ENCODE measurements at places on chromosomes 5 and 9.

DNA sequence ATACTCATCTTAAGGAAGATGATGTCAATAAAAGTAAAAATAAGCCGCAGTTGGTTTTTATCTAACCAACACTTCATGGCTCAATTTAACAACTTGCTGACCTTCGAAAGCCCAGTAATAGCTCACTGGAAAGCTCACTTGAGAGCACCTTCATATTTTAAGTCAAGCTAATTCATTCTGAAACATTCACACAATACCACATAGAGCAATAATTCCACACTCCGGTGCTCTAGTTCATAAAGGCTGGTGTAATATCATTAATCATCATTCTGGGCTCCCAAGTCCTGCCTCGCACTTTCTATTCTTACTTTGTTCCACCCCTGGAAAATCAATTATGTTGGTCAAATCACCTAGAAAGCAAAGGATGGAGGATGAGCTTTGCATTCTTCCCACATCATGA lies 74.4 kb downstream of the ELAVL2 start:
- no peak for DNase-seq

DNA sequence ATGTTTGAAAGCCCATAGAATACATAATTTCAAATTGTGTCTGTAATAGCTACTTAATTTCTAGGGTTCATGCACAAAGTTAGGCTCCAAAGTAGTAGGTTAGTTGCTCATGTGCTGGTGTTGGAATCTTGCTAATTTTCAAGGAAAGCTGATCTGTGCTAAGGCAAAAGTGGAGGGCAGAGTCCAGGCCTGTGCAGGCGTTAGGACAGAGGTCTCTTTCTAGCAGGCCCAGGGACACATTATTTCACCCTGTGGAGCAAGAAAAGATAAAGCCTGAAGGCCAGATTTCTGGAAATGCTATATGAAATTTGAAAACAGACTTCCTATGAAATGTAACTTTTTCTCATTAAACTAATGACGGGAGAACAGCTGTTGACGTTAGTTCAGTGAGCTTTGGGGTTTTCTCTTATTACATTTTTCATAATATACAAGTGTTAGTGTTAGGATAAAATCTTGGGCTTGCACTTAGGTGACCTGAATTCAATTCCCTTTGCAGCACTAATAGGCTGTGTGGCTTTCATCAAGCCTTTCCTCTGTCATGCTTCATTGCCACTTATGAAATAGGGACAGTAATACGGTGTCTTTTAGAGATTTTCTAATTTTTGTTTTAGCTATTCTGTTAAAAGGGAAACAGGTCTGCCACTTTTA lies 196.7 kb upstream of the HAPLN1 start:
- no peak for DNase-seq

DNA sequence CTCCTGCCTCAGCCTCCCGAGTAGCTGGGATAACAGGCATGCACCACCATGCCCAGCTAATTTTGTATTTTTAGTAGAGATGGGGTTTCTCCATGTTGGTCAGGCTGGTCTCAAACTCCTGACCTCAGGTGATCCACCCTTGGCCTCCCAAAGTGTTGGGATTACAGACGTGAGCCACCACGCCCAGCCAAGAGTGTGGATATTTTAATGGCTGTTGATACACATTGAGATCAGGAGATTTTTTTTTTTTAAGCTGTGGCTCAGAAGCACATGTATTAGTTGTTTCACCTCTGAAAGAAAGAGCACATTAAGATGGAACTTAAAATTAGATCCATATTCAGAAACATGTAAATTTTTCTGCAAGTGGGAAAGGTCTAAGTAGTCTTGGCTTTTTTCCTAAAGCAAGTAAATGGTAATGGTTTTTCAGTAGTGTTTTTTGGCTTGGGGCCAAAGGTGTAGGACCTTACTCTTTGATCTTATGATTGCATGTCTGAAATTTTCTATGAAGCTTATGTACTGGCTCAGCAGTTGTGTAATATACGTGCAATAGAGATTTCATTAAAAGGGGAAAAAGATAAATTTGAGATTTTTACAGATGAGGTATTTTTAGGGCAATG lies 9.9 kb downstream of the RBM27 start:
- no peak for DNase-seq

GRCh38 chr9:136965771-136966484 lies 11.4 kb upstream of the PTGDS start:
- no peak for DNase-seq

DNA sequence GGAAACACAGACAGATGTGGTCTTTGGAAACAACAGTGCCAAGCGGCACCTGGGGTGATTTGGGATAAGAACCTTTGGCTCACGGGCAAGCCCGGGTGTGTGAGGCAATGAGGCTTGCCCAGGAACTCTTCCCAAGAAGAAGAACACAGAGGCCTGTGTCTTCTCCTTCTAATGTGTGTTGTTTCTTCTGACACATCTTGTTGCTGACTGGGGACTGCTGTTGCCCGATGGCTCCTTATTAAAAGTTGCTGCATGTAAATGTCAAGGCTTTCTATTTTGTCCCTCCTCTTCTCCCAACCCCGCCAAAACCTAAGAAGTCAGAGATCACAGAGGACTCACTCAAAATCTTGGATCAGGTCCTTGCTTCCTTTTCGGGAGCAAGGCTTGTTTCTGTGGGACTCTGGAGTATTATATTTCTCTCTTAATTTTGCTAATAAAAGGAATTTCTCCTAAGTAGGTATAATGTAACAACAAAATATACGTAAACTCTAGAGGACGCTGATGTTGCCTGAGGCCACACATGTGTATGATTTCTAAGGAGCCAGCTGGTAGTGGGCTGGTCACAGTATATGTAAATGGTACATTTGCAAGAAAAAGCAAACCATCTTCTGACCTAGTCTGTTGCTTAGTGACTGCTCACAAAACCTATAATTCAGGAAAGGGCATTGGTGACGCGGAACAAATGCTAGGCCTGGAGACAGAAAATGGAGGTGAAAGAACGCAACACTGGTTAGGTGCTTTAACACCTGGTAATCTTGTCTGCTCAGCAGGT lies 232.5 kb downstream of the GADD45G start:
- DNase-seq: no peak

DNA sequence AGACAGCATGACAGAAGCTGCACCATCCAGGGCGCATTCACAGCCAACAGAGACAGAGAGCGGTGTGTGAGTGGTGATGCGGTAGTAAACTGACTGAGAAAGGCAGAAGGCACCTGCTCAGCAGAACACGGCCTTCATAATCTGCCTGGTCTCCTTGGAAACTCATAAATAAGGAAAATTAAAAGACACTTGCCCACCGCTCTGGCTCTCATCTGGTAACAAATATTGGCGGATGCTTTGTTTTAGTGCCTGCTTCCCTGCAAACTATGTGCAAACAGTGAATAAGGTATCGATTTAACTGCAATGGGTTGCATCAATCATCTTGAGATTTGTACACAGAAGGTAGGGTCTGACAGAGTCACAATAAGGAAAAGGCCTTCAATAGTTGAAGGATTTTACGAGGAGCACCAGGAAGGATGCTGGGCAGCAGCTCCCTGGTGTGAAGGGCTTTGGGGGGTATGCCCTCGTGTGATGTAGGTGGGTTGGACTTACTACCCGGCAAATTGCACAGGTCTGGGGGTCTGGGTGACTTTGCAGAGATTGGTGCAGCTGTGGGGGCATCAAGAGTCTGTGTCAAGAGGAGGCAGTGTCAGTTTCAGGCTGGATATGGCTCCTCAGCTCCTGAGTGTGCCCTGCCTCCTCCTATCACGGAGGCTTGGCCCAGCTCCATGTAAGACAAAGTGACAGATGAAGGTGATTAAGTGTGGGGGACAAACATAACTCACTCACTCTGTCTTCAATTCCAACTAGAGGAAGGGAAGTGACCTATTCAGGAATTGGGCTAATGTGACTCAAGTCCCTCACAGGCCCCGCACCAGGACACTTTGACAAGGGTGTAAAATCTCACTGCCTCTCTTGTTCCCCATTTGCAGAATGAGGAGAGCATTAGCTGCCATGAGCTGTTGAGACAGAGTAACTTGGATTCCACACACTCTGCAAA lies 166.7 kb downstream of the ICE1 start:
- no peak for DNase-seq

DNA sequence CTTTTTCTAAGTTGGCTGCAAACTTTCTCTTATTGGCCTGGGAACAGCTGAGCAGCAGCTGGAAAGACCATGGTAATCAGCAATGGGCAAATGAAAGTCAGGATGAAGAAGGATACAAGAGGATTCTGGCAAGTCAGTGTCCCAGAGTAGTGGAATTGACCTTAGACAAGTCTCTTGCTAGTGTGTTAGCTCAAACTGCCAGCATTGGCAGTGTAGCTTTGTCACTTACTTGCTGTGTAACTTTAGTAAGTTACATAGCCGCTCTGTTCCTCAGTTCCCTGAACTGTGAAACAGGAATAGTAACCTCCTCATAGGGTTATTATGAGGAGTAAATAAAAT lies 3.6 kb downstream of the ALDH1A1 start:
- no peak for DNase-seq

- DNase-seq: no peak
Measured at GRCh38 chr9:7173139-7173538, 415.4 kb downstream of the KDM4C start.

- DNase-seq: no peak
Measured at GRCh38 chr5:96115147-96115807, 153.6 kb upstream of the ELL2 start.

- DNase-seq: no peak
Measured at GRCh38 chr9:107390778-107391177, 98.8 kb downstream of the KLF4 start.

- DNase-seq: peak; percentile 67
Measured at GRCh38 chr9:87950765-87951488, 23.4 kb downstream of the CDK20 start.

DNA sequence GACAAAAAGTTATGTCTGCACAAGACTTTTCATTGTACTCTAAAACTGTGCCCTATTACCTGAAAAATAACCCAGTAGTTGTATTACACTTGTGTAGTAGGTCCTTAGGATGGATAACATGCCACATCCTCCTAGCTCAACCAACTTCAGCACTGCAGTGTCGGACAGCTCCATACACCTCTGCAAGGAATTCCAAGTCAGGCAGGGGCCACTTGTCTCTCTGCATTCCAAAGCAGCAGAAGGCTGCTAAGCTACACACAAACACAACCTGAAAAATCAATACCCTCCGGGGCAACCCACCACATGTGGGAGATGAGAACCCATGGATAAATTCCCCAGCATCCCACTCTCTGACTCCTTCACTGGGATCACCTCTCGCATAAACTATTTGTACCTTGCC lies 50.2 kb downstream of the MED10 start:
- peak; percentile 90 for DNase-seq

- no peak for DNase-seq
Measured at GRCh38 chr9:27355166-27355565, 58.2 kb upstream of the EQTN start.

DNA sequence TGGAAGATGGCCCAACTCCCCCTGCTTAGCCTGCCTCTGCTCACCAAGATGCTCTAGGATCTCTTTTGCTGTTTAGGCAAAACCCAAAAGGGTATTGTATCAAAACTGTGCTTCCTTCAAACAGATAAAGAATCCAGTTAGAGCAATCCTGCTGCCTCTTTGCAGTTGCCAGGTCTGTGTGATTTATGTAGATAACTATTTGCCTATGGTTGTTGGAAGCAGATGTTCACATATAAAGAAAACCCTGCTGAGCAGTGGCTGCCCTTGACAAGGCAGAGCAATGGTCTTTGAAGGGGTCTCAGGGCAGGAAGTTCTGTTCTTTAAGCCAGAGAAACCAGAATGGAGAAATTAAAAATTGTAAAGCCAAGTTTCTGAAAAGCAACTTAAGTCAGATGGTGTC lies 68.6 kb downstream of the LRRC70 start:
- no peak for DNase-seq

- no peak for DNase-seq
Measured at GRCh38 chr5:6674421-6674820, 38.8 kb upstream of the TENT4A start.

DNA sequence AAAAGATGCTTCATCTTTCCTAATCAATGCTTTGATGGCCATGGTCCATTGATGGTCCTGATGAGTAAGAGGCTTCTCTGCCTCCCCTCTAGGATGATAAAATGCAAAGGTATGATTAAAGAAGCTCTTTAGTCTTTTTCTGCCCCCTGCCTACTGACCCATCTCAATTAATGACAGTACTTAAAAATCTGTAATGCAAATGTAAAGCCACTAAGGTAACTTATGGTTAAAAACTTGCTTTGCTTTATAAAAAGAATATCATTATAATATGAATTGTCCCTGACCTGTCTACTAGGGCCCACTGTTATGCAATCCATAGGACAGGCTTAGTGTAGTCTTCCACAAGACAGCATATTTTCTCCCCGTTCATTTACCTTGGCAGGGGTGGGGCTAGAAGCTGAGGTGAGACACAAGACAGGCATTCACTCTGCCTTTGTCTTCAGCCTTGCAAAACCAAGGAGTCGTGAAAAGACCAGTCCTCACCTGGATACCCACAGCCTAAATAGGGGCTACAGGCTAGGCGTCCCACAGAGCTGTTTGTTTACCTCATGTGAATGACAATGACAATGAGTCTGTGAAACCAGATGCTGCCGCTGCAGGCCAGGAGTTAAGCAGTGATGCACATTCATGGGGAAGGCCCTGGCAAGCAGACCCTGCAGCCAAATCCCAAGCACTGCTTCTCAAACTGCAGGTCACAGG lies 60.4 kb downstream of the BNC2 start:
- DNase-seq: peak; percentile 80

DNA sequence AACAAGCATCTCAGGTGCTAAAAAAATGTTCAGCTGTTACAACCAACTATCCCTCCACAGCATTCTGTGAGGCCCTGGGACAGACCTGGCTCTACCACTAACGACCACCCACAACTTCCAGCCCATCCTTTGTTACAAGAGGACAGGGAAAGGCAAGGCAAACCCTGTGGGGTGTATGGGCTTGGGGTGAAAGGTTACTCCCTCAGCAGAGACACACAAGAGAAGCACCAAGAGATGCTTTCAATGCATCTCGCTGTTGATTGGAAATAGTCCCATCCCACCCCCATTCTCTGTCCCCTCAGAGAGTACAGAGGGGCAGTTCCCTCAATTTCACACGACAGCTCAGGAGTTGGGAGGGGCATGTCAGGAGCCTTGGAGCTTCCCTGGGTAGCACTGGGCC lies 234.1 kb downstream of the CAAP1 start:
- no peak for DNase-seq

- DNase-seq: no peak
Measured at GRCh38 chr5:143979044-143979690, 167.2 kb downstream of the HMHB1 start.

DNA sequence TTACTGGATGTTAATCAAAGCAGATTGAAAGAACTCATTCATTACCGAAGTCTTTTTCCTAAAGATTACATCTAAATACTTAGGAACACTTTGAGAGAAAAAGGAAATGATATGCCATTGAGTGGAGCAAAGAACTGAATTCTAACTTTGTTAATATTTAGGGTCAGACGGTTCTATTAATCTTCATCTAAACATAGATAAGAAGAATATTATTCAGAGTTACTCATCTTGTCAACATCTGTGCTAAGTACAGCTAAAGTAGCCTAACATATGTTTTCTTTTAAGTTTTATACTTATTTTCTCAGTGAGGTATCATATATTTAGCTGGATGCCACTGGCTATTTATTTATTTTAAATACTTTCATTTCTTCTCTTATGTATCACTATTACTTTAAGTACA lies 1763.7 kb downstream of the EFNA5 start:
- no peak for DNase-seq

Data from iPS-NIHi11 (cell line).